CD4-positive, alpha-beta T cell treated with Interleukin-1 beta for 1 hour (primary cell): ENCODE measurements at places on chromosomes 7 and 10.

DNA sequence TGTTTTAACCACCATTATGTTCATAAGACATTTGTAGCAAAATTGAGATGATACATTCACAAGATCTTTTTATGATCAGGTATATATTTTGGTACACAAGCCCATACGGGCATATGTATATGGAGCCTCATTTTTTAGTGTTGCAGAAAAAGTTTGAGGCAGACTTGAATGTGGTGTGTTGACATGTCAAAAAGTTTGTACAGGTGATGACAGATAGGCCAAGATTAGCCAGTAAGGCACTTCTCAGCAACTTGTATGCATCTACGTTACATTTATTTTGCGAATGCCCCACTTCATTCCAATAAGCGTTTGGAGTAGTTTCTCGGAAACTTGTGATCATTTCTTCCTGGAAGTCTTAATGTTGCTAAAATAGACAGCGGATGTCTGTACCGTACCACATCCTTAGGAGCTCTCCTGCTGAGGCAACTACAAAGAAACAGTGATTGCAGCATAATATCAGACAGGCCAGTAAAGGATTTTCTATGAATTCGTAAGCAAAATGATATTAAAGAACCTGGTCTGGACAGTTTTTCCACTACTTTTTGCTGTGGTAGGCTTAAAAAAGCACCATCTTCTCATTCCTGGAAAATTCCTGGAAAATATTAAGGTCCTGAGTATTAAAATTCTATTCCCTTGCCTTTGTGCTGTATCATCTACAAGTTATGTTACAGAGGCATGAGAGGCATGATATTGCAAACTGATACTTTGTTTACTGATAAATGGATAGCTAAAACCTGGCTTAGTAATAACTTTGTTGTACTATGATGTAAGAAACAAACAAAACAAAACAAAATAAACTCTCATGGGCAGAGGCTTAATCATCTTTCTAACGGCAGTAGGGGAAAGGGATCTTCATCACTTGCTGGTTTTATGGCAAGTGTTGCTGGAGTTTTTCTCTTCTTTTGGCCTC is 153.6 kb downstream of the HDAC9 start:
- DNase-seq, result no peak

DNA sequence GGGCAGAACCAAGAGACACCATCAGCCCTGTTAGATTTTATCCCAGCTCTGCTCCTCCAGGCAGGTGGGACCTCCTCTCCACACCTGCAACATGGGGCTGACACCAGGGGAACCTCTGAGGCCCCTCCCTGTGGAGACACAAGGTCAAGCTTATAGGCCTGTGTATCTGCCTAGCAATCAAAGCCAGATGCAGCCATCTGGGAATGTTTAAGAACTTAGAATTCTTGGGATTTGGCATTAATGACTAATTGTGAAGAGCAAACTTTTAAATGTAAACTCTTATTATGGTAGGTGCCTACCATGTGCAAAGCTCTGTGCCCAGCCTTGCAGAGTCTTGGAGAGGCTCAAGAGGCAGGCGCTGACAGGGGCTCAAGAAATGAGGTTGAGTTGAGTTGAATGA is 52.1 kb downstream of the TBATA start:
- DNase-seq, result no peak

GRCh38 chr10:18140149-18140956 is at the start of gene CACNB2:
CACNB2 (plus strand) TSS chr10:18140424.
- no peak for DNase-seq

DNA sequence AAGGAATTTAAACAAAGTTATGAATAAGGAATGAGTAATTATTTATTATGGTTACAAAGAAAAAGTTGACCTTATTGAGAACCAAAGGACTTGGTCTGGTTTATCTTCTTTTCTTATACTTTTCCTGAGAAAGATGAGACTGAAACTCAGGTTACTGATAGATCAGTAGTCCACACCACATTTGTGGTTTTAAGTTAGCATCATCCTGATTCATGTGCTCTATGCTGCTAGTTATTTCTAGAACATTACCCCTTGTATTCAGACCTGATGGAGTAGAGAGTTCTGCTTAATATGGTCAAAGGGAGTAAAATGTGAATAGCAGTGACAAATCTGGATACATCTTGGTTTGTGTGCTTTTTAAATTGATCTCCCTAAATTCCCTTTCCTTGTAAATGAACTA is 63.8 kb downstream of the FOXP2 start:
- DNase-seq, result no peak

GRCh38 chr7:50743016-50743415 is 39.7 kb downstream of the GRB10 start:
- no peak for DNase-seq

DNA sequence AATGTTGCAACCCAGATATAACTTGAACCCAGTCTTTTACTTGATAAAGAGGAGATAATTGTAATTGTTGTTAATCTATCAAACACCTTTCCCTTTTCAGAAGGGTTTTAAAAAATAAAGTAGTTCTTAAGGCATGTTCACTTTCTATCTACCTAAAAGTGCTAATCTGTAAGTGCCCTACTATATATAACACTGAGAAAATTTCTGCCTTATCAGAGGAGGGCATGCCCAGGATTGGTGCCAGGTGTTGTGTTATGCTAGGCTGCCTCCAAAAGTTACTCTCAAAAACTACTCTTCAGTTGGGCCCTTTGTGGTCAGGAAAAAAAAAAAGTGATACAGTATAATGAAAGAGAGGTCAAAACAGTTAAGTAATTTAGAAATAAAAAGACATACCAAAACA is 36.3 kb downstream of the SMNDC1 start:
- DNase-seq, result no peak

GRCh38 chr7:106465704-106466468 is 181.1 kb upstream of the NAMPT start:
- no peak for DNase-seq

DNA sequence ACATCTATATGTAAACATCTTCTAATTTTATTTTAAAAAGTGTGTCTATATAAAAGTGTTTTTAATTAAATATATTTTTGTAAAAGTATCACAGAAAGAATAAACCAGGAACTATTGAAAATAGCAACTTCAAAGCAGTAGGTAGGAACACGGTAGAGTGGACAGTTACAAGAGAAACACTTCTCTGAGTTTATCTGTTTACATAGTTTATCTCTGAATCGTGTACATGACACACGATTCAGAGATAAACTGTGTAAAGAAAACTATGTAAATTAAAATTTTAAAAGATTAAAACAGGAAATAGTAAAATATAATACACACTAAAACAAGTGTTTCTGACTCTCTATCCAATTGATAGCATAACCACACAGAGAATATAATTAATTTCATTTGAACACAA is 25.1 kb upstream of the FAM170B start:
- no peak for DNase-seq

- DNase-seq, result no peak
These were observed 34.5 kb downstream of the MAD1L1 start for GRCh38 chr7:2198206-2198605.

DNA sequence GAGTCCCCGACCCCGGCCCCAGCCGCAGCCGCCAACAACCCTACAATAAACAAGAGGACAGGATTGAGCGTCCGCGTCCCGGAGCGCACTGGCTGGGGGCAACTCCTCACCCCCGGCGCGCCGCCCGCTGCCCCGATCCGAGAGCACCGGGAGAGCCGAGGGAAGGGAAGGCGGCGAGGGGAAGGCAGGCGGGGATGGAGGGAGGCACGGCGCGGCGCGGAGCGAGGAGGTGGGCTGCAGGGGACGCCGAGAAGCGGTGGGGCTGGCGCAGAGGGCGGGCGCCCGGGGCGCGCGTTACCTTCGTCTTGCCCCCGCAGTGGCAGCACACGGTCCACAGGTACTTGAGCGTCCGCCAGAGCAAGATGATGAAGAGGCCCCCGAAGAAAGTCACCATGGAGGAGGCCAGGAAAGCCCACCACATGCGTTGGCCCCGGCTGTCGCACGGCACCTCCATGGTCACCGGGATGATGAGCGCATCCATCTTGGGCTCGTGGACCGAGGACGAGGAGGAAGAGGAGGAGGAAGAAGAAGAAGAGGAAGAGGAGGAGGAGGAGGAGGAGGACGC is 559 bp downstream of the KCNMA1 start:
- DNase-seq, result no peak

GRCh38 chr7:155754165-155754564 is 58.1 kb downstream of the SHH start:
- DNase-seq, result no peak

DNA sequence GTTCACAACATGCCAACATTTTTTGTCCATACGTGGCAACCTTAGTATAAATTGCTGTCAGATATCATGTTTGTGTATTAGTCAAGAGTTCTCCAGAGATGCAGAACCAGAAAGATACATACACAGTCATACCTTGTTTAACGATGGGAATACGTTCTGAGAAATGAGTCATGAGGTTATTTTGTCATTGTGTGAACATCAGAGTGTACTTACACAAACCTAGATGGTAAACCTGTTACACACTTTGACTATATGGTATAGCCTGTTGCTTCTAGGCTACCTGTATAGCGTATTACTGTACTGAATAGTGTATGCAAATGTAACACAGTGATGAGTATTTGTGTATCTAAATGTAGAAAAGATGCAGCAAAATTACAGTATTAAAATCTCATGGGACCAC is 22.3 kb downstream of the ZNF518A start:
- no peak for DNase-seq

- DNase-seq, result no peak
These were observed 37.2 kb downstream of the LRMDA start for GRCh38 chr10:75468612-75469005.

- no peak for DNase-seq
These were observed 228.5 kb downstream of the SORCS1 start for GRCh38 chr10:106935978-106936451.

- DNase-seq, result no peak
These were observed 33.8 kb downstream of the KCNH2 start for GRCh38 chr7:150944066-150945042.

- no peak for DNase-seq
These were observed 724.2 kb downstream of the GATA3 start for GRCh38 chr10:8778713-8779112.

- DNase-seq, result no peak
These were observed 26.2 kb upstream of the CRHR2 start for GRCh38 chr7:30708412-30708811.

DNA sequence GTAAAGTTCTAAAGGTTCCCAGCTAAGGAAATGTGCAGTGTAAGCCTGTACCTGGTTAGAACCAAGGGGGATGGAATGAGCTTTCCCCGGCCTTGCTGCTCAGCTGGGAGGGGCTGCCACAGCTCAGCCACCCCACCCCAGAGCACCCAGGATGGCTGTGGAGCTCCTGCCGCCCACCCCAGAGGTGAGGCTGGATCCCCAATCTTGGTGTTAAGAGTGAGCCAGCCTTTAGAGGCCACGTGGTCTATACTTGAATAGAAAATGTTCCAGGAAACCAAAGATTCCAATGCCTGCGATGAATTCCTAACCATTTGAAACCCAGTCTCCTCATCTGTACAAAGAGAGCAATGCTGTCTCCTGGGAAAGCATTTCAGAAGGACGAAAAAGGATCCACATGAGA is 16.5 kb downstream of the DIP2C start:
- no peak for DNase-seq

DNA sequence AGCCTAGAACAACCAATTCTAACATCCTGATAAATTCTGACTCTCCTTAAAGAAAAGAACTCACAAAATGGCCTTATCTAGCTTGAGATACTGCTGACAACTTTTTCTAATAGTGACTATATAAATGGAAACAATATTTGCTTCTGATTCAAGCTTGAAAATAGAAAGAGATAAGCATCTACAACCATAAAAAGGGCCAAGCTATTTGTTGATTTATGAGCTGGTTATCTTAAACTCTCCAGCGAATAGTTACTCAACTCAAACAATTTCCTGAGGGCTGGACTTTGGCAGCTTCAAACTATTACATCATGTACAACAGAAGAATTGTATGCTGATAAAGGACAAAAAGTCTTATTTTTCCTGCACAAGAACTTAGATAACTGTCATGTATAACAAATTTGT is 4.6 kb downstream of the USP54 start:
- no peak for DNase-seq

GRCh38 chr7:124645704-124646103 is 119.9 kb downstream of the GPR37 start:
- no peak for DNase-seq

- DNase-seq, result no peak
These were observed 27.4 kb downstream of the PILRA start for GRCh38 chr7:100400656-100401055.

DNA sequence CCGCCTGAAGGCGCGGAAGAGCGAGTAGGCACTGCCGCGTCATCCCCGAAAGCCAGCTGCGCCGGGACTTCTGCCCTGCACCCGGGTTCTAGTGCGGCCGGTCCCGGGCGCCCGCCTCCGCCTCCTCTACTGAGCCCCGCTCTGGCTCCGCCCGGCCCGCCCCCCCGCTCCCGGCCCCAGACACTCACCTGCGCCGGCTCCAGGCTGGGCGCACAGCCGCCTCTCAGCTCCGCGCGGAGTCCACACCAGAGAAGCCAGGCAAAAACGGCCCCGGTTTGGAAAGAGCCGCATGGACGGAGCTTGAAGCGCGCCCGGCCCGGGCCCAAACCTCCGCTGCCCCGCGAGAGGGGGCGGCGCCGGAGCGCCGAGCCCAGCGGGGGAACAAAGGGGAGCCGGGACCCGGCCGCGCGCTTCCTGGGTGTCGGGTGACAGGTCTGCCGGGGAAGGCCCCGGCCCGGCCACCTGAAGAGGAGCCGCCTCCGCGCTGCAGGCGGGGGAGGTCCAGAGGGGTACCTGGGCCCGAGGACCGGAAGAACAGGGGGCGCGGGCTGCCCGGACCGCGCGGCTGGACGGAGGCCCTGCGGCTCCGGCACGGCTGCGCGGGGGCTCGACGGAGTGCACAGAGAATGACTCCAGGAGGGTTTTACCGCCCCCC is 168.2 kb downstream of the NRF1 start:
- no peak for DNase-seq

GRCh38 chr7:91198371-91198770 is 65.9 kb upstream of the FZD1 start:
- DNase-seq, result no peak

DNA sequence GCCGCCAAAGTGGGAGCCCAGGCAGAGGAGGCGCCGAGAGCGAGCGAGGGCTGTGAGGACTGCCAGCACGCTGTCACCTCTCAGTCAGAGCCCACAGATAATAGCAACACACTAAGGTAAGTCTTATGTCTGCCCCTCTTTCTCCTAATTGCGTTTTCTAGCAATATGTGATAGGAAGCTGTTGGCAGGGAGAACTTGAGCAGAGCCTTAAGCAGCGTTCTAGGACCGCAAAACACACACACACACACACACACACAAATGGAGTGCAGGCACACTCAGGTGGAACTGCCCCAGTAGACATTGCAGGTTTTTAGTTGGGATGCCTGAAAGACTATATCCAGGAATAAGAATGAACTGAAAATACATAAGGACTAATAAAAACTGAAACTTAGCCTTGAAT is 1188.5 kb downstream of the NXPH1 start:
- no peak for DNase-seq

- DNase-seq, result no peak
These were observed 108.8 kb downstream of the SH3PXD2A start for GRCh38 chr10:103746598-103746997.
